ENCODE measurements at places on chromosomes 1 and 21.
A peak's percentile ranks its signal among the peaks of the same experiment; 100 is the strongest.

GRCh38 chr1:175893192-175893591, 149.8 kb upstream of the TNR start:
- no peak for DNase-seq

- DNase-seq = peak; percentile 61
These were observed 1.4 kb downstream of the KIF26B start for GRCh38 chr1:245156041-245156735.

GRCh38 chr1:182720463-182720862, 36.1 kb upstream of the RGS8 start:
- DNase-seq = no peak

DNA sequence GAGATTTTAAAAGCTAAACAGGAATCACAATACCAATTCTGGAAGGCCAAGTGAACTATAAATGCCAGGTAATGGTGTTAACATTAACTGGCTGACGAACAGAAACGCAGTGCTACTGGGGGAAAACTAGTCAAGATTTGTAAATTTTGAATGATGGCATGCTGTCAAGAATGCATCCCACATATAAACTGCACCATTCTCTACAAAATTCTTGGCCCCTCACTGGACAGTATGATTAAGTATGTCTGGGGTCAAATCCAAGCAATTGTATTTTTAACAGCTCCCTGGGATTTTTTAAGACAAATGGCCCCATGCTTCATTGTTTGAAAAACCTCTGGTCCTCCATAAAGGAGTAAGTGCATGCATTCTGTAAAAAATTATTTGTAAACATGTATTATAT, 73.2 kb upstream of the COA6 start:
- no peak for DNase-seq

DNA sequence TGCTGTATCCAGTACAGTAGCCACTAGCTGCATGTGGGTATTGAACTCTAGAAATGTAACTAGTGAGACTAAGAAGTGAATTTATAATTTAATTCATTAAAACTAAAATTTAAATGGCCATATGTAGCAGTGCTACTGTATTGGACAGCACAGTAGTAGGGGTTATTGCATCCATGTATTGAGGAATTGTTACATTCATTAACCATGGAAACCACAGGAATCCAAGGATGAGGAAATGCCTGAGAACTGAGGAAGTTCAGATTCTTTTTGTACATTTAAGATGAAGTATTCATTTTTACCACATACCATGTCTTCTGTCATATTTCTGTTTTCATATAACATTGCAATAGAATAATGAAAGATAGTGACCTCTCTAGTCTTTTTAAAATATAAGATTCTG, 2.6 kb downstream of the MTF2 start:
- peak; percentile 64 for DNase-seq

DNA sequence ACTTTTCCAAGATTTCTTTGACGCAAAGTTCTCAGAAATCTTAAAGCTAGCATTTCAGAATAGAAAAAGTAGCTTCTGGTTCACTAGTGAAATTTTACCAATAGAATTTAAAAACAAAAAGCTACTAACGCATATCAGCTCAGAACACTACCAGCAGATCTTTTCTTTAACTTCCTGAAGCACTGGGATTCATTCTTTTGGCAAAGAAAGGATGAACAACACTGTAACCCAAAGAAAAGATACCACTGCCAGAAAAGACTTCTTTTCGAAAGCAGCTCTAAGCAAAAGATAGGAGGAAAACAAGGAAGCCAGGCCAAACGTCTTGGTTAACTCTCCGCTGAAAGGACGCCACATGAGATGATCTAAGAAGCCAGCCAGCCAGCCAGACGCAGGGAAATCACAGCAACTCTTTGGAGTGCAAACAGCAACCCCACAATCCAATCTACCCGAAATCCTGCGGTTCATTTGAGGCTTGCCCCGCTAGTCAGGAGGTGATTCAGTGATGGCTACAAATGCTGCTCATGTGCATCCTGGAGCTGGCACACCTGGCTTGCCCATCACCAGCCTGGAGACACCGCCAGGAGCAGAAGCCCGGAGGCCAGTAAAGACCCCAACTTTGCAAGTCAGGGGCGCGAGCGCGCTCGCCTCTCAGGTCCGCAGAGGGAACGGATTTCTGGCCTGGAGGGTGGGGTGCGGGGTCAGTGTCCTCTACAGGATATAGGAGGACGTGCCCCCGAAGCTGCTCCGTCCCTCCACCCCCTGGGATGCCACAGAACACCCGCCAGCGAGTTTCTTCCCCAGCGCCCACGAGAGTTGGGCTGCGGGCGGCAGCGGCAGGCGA, 812 bp downstream of the NBPF1 start:
- peak; percentile 72 for DNase-seq

DNA sequence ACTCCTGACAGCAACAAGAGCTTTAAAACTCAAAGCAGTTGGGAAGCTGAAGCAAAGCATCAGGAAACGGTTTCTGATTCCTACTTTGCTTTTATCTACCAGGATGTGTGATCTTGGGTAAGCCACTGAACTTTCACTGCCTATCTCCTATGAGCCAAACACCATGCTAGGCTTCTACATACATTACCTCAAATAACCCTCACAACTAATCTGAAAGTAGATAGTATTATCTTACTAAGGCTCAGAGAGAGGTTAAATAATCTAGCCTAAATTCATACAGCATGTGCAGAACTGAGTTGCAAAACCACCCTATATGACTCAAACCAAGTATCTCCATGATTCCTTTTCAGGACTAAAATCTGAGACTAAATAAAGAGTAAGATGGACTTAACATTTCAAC, 83.8 kb downstream of the EVI5 start:
- no peak for DNase-seq

DNA sequence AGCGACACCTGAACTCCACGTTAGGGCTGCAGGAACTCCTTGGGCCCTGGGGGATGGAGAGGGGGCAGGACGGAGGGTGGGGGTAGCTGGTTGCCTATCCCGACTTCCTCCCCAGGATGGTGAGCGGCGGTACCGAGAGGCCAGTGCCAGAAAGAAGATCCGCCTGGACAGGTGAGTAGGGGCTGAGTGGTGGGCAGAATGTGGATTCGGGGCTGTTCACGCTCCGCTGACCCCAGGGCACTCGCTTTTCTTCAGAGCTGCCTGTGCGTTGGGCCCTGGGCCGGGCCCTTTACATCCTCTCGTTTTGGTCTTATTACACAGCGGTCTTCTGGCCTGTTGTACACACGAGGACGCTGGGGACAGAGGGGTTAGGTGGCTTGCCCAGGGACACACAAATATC, 20.8 kb downstream of the FAM151A start:
- no peak for DNase-seq

- no peak for DNase-seq
These were observed 40.4 kb upstream of the GADD45A start for GRCh38 chr1:67644566-67644965.

DNA sequence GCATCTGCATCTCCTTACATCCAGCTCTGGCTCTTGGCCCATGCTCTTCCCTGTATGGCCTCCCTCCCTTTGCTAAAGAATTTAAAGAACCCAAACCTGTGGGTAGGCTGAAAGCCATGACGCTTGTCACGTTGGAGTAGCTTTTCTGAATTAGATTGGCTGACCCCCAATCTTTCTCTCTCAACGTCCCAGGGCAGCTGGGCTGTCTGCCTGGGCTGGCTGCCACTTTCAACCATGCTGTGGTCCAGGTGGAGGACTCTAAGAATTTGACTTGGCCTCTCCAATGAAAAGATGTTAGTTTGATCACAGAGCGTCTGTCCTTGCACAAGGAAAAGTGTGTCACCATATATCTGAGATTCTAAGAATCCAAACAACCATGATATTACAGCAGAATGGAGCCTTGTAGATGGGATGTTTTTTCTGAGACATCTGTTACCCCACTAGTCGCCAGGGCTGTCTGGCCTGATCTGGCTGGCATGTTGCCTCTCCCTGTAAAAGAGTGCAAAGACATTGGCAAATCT, 6.5 kb upstream of the IGSF3 start:
- no peak for DNase-seq

GRCh38 chr1:183933528-183934179, 103.9 kb downstream of the COLGALT2 start:
- no peak for DNase-seq

DNA sequence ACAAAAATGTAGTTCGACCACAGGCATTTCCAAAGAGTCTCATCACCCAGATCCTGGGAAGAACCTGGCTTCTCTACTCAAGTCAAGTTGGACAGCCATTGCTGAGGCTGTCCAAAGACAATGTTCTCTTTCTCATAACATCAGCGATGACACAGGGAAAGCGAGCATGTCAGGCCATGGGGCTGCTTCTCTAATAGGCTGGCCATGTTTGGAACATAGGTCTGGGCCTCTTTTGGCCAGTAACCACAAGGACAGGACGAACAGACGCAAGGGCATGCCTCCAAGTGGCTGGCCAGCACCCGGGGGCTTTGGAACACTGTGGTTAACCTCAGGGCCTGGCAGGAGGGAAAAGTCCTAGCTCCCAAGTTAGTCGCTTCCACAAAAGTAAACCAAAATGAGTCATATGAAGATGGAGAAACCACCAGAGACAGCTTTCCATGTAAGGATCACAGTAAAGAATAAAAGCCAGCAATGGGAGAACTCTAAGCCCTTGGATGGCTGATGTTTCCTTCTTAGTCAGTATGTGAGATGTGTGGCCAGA, 80.6 kb upstream of the SLC44A3 start:
- DNase-seq = no peak

DNA sequence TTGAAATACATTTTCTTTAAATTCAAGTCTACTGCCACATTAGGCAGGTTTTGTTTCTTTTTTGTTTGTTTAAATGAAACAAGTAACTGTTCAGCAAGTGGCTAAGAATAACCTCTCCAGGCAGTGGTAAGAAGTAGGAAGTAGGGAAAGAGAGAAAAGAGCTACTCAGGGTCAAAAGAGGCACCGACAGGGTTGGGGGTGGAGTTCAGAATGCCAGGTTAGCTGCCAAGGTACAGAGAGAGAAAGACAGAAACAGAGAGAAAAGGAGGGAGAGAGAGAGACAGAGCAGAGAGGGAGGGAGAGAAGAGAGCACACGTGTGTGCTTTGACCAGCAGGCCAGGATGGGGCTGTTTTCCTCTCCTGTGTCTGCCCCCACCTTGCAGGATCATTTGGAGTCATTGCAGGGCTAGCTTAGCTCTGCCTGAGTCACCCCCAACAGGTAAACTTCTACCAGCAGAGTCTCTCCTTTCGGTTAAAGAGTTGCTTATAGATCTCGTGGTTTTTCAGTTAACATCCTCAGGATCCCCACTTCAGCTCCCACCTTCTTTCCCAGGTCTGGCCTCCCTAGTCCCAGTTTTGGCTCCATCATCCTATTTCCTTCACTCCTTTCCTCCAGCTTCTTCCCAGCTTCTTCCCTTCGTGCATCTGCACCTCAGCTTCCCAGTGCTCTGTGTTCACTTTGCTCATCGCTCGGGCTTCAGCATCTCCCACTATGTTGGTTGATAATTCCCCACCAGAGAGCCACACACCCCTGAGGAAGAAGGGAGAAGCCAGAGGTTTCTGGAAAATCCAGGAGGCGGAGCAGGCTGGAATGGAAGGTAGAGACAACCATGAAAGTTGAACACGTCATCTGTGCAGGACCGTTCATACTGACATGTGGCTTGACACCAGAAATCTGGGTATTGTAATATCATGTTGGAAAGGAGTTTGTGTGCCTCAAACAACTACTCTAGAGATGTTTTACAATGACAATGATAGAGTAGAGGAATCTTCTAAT, 21.8 kb upstream of the RAB4A start:
- peak; percentile 9 for DNase-seq

- DNase-seq = no peak
These were observed 107.3 kb downstream of the RNF220 start for GRCh38 chr1:44512313-44512885.

DNA sequence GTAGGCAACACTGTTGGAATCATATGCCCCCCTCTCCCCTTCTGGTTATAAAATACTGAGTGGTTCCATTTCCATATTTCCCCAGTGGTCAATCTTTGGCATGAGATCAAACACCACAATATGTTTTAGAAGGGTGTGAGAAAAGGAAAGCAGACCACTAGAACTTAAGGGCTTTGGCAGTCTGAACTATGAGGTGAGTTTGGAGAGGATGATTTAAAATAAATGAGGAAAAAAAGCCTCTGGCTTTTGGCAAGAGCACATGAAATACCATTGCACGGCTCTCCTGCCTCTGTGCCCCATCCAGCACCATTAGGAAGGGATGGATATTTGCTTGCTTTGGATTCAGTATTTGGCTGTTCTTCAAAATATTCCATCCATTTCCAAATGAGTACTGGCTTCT, 339.5 kb upstream of the C1orf87 start:
- DNase-seq = no peak

Data from AML-193 (cell line).